ENCODE measurements at places on chromosomes 7 and 10.

- DNase-seq = no peak
Measured at GRCh38 chr7:4882169-4883032, 1.1 kb downstream of the RADIL start.

DNA sequence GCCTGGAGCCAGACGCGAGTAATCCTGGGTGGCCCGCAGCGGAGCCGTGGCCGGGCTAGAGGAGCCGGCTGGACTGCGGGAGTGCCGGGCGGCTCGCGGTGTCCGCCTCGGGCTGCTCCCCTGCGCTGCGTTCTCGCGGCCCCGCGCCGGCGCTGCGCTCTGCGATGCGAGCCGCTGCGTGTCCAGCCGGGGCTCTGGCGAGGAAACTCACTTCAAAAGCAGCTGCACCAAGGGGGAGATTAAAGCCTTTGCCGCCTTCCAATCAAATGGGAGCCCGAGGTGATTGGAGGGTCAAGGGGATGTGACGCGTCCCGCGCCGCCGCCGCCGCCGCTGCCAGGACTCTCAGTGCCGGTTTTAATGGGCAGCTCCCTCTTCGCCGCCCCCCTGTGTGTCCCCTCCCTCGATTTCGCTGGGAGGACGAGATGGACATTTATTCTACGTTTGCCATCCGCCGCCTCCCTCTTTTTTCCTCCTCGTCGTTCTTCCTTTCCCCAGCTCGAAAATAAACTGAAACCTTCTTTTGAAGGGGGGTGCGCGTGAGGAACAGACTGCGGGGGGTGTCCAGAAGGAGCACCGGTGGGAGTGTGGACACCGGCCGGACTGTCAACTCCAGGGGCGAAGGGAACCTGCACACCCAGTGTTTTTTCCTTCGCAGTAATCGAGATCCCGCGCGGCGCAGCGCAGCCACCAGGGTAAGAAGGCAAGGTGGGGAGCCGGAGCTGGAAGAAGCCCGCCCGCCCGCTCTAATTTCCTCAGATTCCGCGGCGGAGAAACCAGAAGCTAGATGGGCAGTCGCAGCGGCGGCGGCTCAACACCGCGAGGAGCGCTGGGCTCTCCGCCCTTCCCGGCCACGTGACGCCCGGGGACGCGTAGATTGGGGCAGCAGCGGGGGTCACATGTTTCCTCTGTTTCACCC is at the start of gene ZNF503:
Gene ZNF503, minus strand, starts transcription at position 196 of the 917 bp plus-strand sequence. CDS start 345 bp downstream, outside the sequence.
- peak; percentile 66 for DNase-seq

GRCh38 chr10:29524294-29524693 is 110.5 kb downstream of the SVIL start:
- DNase-seq = no peak

DNA sequence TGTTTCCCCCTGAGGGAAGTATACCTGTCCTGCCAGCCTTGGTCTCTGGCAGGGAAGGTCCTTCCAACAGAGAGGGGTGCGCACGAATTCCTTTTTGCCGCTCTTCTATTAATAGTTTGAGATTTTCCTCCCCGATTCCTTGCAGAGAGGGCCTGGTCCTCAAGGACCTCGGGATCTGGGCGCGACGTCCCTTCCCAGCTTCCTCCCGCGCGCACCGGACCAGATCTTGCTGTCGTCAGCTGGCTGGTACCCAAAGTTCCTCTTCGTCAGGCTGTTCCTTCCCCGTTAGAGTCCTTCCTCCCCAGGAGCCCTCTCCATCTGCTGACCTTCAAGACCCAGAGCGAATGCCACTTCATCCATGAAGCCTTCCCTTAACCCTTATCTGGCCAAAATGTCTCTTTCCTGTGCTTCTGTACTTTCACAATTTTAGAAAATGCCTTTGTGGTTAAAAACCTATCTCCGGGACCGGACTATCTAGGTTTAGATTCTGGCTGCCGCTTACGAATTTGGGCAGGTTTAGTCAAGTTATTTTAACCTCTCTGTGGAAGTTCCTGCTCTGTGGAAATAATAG is 851 bp upstream of the GOT1 start:
- DNase-seq = no peak
